NCI-H1417 treated with DMSO at 0.1 percent for 48 hours (cell line): ENCODE measurements at places on chromosomes 7 and 10.

GRCh38 chr7:100371561-100372171 lies 1.6 kb upstream of the PILRA start:
- no peak for DNase-seq

DNA sequence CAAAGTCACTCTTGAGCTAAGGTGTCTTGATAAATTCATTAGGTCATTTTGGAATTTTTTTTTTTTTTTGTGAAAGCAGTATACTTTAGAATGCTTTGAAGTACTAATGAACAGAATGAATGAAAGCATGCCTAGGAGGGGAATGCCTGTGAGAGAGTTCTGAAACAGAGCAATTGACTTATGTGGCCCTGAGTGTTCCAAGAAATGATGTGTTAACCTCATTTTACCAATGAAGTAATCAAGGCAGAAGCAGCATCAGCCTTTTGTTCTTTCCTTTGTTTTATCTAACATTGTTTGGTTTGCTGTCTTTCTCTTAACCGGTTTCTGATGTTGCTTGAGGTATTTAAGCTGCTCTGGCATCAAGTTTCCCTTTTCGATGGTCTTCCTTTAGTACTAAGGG lies 154.6 kb upstream of the HGF start:
- DNase-seq: no peak

DNA sequence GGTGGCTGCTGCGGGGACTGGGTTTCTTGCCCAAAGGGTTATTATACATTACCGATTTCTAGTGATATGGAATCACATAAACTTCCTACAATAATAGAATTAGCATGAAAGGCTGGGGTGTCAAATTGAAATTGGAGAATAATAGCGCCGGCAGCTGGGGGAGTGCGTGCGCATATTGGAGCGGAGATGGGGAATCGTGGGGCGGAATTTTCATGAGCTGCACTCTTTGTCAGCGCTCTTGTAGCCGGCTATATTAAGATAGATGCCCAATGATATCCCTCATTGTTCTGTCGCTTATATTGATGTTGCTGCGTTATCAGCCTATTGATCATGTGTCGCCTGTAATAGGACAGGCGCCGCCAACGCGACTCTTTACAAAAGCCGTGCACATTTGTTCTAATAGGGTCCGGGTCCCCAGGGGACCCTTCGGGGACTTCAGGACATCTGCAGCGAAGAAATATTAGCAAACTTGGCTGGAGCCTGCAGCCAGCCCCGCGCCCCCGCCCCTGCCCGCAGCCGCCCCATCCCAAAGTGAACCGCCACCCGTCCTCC lies 5.1 kb downstream of the UNCX start:
- DNase-seq: no peak

DNA sequence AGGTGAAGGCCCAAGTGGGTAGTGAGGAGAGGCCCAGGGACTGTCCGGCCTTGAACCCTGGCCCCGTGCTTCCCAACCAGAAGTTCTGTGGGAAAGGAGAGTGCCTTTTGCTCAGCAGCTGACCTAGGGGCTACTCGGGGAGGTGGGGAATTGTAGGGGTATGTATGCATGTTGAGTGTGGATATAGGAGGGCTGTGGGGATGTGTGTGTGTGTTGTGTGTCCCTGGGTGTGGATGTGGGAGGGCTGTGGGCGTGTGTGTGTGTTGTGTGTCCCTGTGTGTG lies 12.2 kb downstream of the EPHB6 start:
- no peak for DNase-seq

- DNase-seq: no peak
Measured at GRCh38 chr10:61580608-61581007, 82.1 kb upstream of the CABCOCO1 start.

DNA sequence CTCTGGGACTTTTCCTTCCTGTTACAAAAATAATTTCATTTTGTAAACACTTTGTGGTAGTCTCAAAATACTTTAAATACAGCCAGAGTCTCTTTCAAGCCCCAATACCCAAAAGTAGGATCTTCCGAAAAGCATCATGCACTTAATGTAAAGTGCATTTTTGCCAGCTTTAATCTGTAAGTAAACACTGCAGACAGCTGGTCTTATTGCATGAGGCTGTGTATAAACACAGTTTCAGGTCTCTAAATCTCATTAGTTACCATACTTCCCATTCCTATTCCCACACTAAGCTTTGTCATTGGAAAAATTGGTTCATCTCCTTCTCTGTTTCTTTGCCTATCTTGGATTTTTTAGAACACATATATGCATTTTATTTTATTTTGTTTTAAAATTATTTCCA lies 87.6 kb upstream of the GNAI1 start:
- no peak for DNase-seq

DNA sequence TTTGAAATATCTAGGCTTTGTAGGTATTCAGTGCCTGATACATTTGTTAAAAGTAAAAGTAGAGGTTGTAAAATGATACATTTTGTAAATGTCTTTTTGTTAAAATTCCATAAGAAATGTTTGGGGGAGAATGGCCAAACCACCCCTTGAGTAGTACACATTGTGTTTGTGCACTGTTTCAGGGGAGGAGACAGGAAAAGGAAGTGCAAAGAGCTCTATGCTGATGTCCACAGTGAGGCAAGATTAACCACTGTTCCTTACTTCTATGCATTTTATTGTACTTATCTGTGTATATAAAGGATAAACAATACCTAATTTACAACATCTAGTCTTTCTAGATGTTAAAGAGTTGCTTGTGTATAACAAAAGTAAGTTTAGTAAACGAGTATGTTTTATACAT lies 7.4 kb upstream of the CYCS start:
- no peak for DNase-seq

- DNase-seq: no peak
Measured at GRCh38 chr7:44994877-44995554, 5.0 kb upstream of the CCM2 start.

- DNase-seq: no peak
Measured at GRCh38 chr10:73211106-73211811, 35.8 kb downstream of the DNAJC9 start.

DNA sequence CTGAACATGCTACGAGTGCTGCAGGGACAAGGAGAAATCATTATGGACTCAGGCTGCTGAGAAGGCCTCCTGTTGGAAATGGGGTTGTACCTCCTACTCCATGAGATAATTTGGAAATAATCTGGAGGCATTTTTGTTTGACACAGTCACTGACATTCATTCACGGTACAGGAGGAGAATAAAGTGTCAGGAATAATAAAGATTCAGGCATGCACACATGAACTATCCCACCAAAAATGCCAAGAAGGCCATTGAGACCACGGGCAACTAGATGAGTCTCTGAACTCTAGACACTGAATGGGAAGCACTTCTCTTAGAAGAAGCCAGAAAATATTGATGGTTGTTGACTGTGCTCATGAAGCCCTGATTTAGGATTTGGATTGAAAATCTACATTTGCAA lies 220.9 kb upstream of the HABP2 start:
- DNase-seq: no peak

DNA sequence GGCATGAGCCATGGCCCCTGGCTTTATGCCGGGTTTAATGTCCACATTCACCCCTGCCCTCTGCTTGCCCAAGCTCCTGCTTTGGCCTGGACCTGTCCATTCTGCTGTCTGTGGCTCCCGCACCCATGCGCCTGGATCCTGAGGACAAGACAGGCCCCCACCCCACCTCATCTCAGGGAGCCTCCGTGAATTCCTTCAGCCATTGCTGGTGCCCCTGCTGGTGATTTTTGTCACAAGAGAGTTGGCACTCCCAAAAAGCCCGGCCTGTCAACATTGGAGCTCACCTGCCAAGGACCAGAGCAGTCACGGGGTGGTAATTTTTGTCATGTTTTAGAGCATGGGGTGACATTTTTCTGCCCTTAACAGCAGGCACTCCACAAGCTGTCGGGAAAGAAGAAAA lies 127.5 kb upstream of the PLXNA4 start:
- DNase-seq: no peak

- DNase-seq: no peak
Measured at GRCh38 chr10:59724098-59724938, 14.7 kb upstream of the SLC16A9 start.

GRCh38 chr7:105000200-105000599 lies 13.8 kb upstream of the KMT2E start:
- no peak for DNase-seq

DNA sequence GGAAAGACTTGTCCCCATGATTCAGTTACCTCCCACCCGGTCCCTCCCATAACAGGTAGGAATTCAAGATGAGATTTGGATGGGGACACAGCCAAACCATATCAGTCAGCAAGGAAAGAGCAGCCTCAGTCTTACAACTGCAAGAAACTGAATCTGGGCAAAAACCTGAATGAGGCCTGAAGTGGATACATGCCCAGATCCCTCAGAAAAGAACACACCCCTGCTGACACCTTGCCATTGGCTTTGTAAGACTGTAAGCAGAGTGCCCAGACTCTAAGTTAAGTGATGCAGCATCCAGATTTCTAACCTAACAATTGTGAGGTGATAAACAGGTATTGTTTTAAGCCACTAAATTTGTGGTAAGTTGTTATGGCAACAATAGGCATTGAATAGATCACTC lies 670.8 kb downstream of the SORCS1 start:
- no peak for DNase-seq

DNA sequence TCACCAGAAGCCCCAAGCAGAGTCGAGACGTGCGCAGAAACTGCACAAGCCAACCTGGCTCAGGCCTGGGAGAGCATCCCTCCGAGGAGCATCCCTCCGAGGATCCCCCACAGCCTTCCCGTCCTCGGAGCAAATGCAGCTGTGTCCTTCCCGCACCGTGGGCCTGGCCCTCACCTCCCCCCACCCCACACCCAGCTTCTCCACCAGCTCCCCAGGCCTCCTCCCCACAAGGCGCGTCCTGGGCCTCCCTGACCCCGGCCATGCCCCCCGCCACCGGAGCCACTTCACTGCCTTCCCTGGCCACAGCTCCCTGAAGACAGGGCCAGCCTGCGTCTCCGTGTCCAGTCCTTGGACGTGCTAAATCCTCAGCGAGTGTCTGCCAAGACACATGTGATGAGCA lies 60.6 kb downstream of the PTPRN2 start:
- no peak for DNase-seq

DNA sequence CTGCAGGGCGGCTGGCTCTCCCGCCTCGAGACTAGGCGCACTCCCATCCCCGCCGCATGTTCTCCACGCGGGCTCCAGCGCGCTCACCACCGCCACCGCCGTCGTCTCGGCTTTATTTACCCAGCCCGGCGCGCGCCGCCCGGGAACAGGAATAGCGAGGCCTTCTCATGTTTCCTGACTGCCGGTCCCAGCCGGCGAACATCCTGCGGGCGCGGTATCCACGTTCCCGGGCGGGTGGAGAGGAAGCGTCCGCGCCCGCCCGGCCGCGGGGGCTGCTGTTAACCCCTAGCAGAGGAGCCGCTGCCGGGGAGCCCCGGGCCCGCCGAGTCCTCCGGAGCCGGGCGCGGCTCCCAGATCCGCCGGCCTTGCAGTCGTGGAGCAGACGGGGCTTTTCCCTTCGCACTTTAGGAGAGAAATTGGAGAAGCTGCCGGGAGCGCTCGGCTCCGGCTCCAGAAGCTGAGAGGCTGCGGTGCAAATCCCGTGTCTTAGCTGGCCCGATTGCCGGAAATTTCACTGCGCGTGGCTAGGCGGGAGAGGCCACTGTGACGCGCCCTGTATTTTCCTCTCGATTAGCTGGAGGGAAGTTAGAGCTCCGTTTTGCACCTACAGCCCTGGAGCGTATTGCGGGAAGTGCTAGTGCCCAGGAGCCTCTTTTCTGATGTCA lies at the start of gene MKX:
Gene MKX (minus strand): TSS at position 88 of the 665 bp plus-strand sequence. CDS start 2,404 bp downstream, outside the sequence.
- DNase-seq: no peak

- no peak for DNase-seq
Measured at GRCh38 chr10:71399946-71400345, 3.2 kb downstream of the CDH23 start.

GRCh38 chr7:33946094-33946699 lies 40.9 kb downstream of the BMPER start:
- DNase-seq: no peak

DNA sequence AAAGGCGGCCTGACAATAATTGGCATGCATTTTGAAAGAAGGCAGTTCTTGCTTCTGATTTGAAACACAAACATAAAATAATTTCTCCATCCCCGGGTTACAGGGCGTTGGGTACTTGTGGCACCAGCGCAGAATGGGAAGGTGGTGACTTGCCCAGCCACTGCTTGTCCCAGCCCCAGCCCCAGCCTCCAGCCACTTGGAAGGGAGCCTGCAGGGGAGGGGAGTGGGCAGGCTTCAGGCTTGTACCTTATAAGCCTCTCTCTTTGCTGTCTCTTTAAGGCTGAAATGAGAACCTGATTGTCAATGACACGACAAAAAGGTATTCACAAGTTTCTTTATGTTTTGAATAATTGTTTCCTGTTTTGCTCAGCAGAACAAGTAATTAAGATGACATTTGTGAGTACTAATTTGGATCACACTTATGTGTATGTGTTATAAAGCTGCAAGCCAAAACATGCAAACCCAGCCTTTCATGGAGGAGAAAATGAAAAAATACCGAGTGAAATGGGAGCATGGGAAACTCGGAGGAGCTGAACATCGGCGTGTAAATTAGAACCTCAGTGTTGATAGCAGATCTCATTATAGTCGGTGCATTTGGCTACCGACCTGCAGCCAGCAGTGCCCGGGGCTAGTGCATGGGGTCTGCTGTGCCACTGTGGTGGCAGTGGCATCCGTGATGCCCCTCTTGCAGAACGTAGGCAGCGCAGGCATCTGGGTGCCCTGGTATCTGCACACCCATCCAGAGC lies 129.9 kb downstream of the EBF3 start:
- no peak for DNase-seq

GRCh38 chr10:36647540-36647939 lies 477.9 kb upstream of the ANKRD30A start:
- no peak for DNase-seq

GRCh38 chr7:31986878-31987518 lies 83.2 kb downstream of the PDE1C start:
- no peak for DNase-seq

DNA sequence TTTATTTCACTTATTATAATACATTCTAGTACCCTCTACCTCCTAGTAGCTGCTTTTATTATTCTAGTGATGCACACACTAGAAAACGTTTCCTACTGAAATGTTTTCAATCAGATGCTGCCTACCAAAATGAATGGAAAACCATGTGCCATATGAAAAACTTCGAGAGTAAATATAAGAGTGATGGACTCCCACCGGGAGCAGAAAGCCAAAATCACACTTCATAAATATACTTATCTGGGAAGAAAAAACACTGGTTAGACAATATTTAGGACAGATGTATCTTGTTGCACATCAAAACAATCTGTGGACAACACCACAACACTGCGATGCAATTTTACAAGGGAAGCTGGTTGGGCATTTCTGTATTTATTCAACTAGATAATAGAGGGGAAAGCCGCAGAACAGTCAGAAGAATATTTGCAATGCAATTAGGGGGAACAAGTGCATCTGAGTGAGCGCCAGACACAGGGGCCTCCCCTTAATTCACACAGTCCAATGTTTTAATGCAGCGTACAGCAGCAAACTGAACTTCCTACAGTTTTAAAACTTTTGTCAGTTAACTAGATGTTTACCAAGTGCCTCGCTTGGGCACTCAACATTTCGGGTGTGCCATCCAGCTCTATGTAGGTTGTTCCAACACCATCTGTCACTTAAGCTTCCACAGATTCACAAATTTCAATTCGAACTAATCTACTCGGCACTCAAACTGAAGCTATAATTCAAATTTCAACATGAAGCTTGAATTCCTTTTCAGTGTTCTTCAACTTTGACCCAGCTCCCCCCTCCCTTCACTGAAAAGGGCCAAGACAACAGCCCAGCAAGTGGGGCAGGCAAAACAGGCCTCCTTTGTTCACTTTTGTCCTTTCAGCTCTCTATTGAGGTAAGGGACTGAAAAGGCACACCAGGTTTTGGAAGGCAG lies 7.4 kb downstream of the NRCAM start:
- peak; percentile 68 for DNase-seq

GRCh38 chr7:79923953-79924352 lies 210.7 kb upstream of the GNAI1 start:
- DNase-seq: no peak
